ENCODE measurements at places on chromosomes 13 and 19.

GRCh38 chr13:94352057-94352456 lies 127.4 kb downstream of the DCT start:
- DNase-seq = no peak

DNA sequence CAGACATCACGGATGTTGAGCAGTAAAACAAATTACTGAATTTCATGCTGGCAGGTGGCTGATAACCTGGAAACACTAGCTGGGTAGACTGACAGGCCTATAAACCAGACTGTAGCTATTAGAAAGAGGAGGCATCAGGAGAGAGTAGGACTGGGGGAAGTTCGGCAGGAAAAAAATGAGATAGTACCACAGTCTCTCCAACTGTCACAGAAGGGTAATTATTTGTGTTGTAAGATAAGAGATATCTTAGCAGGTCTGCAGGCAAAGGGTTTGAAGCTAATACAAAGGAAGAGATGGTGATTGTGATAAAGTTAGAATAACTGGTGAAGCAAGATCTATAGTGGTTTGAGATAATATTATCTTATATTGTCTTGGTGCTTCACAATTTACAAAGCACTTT lies 41.7 kb downstream of the MIPEP start:
- no peak for DNase-seq

DNA sequence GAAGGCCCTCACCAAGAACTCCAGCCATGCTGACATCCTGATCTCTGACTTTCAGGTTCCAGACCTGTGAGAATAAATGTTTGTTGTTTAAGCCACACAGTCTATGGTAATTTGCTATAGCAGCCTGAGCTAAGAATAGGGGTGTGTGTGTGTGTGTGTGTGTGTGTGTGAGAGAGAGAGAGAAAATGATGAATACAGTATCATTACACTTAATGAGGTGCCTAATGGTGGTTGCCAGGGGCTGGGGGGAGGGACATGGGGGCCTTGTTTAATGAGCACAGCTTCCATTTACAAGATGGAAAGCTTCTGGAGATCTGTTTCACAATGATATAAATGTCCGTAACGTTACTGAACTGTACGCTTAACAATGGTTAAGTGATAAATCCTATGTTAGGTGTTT lies 53.8 kb upstream of the LATS2 start:
- no peak for DNase-seq

GRCh38 chr13:110590577-110590976 lies 24.8 kb upstream of the NAXD start:
- no peak for DNase-seq

GRCh38 chr13:106497079-106497478 lies 38.4 kb downstream of the EFNB2 start:
- DNase-seq = no peak

GRCh38 chr13:38452656-38453055 lies 103.0 kb downstream of the UFM1 start:
- no peak for DNase-seq

- DNase-seq = no peak
Measured at GRCh38 chr19:38402623-38402966, 298 bp upstream of the FAM98C start.

DNA sequence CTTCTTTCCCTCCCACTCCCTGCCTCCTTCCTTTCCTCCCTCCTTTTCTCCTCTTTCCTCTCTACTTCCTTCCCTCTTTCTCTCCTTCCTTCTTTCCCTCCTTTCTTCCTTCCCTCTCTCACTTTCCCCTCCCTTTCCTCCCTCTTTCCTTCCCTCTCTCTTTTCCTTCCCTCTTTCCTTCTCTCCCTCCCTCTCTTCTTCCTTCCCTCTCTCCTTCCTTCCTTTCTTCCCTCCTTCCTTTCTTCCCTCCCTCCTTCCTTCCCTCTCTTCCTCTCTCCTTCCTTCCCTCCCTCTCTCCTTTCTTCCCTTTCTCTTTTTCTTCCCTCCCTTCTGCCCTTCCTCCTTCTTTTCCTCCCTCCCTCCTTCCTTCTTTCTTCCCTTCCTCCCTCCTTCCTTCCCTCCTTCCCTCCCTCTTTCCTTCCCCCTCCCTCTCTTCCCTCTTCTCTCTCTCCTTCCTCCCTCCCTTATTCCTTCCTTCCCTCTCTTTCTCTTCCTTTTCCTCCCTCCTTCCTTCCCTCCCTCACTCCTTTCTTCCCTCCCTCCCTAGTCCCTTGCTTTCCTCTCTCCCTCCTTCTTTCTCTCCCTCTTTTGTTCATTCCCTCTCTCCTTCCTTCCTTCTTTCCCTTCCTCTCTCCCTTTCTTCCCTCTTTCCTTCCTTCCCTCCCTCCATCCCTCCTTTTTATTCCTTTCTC lies 443.9 kb downstream of the ZNF536 start:
- no peak for DNase-seq

- no peak for DNase-seq
Measured at GRCh38 chr19:4063369-4064148, 3.1 kb downstream of the ZBTB7A start.

DNA sequence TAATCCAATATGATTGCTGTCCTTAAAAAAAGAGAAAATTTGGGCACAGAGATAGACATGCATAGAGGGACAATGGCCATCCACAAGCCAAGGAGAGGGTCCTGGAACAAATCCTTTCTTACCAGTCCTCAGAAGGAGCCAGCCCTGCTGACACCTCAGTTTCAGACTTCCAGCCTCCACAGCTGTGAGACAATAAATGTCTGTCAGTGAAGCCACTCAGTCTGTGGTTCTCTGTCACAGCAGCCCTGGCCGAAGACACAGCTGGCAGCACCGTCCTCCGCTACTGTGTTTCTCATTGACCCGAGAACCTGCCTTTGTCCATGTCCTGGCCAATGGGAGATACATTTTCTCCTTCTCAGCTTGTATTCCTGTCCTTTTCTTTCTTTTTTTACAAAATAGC lies 207.9 kb downstream of the TM9SF2 start:
- no peak for DNase-seq

GRCh38 chr13:31421756-31422155 lies 222.0 kb downstream of the B3GLCT start:
- DNase-seq = no peak

DNA sequence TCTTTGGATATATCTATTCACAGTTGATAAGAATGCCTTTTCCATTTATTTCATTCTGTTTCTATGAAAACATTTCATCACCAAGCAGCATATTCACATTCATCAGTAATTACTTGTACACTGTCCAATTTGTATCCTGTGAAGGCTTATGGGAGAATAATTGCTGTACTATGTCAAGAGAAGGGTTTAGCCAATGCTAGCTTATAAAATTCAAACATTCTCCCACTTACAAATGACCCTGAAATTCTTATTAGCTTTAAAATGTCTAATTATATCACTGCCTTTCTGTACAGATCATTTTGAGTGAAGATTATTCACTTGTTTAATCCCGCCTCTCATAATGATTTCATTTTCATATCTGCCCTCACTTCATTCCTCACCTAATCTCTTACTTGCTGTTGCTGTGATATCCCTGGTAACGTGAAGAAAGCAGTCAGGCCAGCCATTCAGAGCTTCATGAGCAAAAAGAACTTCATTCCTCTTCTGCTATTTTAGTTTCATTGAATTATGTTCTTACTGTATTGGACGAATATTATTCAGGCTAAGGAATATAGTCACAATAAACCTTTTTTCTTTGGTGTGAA lies 778.7 kb downstream of the OLFM4 start:
- peak; percentile 11 for DNase-seq

GRCh38 chr19:46786236-46787039 lies 2.0 kb downstream of the SLC1A5 start:
- peak; percentile 94 for DNase-seq

GRCh38 chr19:39083983-39084731 lies at the start of gene ACP7:
ACP7 (plus strand) TSS chr19:39084368; CDS start chr19:39085270, 902 bp downstream.
- no peak for DNase-seq

DNA sequence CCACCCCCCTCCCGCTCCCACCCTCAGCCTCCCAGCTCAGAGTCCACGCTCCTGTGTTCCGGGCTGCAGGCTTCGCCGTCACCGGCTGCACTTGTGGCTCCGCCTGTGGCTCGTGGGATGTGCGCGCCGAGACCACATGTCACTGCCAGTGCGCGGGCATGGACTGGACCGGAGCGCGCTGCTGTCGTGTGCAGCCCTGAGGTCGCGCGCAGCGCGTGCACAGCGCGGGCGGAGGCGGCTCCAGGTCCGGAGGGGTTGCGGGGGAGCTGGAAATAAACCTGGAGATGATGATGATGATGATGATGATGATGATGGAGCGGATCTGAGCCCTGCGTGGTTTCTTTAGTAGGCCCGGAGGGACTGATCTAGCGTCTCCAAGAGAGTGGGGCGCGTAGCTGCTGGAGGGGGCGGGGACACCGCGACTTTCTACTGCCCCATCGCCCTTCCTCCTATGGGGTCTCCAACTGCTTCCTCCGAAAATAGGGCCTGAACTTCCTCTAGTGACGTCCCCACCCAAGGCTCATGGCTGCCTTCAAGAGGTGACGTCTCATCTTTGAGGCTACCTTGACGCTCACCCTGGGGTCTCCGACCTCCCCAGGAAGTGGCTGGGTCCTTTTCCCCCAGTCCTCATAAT lies 1.4 kb downstream of the RETN start:
- DNase-seq = peak; percentile 35

GRCh38 chr13:39670445-39670844 lies 15.0 kb downstream of the COG6 start:
- no peak for DNase-seq

DNA sequence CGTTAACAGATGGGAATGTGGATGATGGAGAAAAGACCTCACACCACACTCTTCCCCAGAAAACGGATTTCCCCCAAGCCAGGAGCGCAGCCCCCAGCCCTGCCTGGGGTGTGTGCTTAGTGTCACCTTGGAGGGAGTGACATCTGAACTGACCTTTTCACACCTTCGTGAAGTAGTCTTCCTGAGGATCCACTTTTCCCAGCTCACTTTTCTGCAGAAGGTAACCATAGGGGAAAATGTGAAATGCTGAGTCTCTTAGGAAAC lies 26.2 kb downstream of the SIAH3 start:
- no peak for DNase-seq

DNA sequence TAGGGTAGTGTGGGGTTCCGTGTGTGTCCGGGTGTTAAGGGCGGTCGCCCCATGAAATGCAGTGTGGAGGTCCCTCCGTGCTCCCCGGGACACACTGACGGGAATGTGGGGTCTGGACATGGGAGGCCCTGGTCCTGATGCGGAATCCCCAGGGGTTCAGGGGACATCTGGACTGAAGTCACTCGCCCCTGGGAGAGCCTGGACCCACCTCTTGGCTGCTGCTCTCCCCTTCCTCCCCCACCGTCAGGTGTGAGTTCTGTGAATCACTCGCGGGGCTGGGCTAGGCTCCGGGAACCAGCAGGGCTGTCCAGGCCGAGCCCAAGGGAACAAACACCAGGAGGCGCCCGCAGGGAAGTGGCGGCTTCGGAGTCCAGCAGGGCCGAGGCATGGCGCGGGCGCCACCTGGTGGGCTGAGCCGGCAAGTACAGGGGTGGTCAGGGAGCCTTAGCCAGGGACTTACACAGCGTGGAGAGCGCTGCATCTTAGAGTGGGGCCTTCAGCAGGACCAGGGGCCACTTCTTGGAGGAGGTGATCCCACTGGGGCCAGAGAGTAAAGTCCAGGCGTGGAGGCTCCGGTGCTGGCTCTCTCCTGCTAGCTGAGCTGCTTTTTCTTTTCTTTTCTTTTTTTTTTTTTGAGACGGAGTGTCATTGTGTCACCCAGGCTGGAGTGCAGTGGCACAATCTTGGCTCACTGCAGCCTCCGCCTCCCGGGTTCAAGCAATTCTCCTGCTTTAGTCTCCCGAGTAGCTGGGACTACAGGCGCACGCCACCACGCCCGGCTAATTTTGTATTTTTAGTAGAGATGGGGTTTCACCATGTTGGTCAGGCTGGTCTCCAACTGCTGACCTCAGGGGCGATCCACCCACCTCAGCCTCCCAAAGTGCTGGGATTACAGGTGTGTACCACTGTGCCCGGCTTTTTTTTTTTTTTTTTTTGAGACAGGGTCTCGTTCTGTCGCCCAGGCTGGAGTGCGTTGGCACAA lies 20.1 kb downstream of the WTIP start:
- DNase-seq = peak; percentile 91

GRCh38 chr19:46015687-46016425 lies 7.0 kb downstream of the PGLYRP1 start:
- no peak for DNase-seq

- peak; percentile 75 for DNase-seq
Measured at GRCh38 chr19:31317093-31317492, 32.1 kb downstream of the TSHZ3 start.

DNA sequence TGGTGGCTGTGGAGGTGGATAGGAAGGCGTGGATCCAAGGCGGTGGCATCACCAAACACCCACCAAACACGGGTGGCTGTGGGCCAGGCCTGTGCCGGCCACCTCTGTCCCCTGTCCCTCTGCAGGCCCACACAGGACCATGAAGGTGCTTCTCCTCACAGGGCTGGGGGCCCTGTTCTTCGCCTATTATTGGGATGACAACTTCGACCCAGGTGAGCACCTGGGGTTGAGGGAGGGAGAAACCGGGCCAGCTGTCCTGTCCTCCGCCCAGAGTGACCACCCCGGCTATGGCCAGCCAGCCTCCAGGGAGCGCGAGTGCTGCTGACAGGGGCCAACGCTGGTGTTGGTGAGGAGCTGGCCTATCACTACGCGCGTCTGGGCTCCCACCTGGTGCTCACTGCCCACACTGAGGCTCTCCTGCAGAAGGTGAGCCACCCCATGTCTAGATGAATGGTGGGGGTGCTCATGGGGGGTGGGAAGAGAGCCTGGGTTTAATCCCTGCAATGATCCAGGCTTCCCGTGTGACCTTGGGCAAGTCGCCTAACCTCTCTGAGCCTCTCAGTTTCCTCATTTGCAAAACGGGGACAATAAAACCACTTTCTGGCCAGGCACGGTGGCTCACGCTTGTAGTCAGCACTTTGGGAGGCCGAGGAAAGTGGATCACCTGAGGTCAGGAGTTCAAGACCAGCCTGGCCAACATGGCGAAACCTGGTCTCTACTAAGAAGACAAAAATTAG lies 4.0 kb downstream of the HSD11B1L start:
- DNase-seq = no peak

DNA sequence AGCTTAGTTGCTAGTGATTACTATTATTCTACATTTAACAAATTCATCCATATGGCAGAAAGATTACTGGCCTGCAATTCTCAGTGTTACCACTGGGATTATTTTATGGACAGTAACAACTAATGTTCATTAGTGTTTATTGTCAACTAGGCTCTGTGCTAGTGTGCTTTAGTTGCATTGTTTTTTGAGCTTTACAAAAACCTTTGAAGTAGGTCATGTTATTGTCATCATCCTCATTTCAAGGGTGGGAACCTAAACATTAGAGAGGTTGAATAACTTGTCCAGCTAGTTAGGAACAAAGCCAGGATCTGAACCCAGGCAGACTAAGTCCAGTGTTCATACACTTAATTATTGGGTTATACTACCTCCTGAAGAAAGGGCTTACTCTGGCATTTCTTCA lies 27.8 kb upstream of the TDRD3 start:
- DNase-seq = no peak
